ENCODE measurements at places on chromosomes 1 and 21. TPM values are rescaled to one million over a fixed set of nuclear protein-coding genes. Genes with fewer than 3 reads are reported as not detected.

The ALX3 gene
- total RNA-seq, result not detected

The HSD11B1 gene
- total RNA-seq, result 17.9 TPM

The LCE1D gene
- total RNA-seq, result not detected

The COL24A1 gene
- total RNA-seq, result not detected

The RAB42 gene
- total RNA-seq, result 0.27 TPM

The RHCE gene
- total RNA-seq, result not detected

The PRR9 gene
- not detected for total RNA-seq

GRCh38 chr1:178575611-178576361 is 62.9 kb downstream of the TEX35 start:
- H3K27ac ChIP-seq, result no peak overlapping the region
- H3K4me3 ChIP-seq, result no peak overlapping the region
- H3K4me1 ChIP-seq, result no peaks in the 10 kb centered on the region
- no peaks in the 10 kb centered on the region for H3K27me3 ChIP-seq
- DNase-seq, result no peak
- H3K36me3 ChIP-seq, result no peaks in the 10 kb centered on the region

GRCh38 chr1:26844424-26845196 is 18.1 kb downstream of the ZDHHC18 start:
- peak overlapping the region; percentile 23 for H3K27ac ChIP-seq
- no peak overlapping the region for H3K4me3 ChIP-seq
- no peaks in the 10 kb centered on the region for H3K27me3 ChIP-seq
- no peak for DNase-seq

DNA sequence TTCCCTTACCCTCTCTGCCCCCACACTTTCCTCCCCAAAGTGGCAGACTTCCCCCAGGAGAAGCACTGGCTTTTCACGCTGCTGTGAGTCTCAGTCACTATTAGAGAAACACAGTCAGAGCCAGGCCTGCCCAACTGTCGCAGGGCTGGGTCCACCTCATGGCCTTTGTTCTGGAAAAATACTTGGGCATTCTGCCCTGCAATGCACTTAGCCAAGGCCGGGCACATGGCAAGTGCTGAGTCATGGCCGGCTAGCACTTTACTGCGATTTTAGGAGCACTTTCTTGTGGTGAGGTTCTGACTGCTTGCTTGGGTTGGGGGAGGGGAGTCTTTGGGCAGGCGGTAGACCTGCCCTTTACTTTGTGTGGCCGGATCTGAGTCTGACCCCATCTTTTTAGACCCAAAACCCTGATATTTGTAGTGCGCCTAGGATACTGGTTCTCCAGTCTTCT is 7.7 kb downstream of the EPHX1 start:
- peaks cover 3% of the 10 kb centered on the region for H3K27me3 ChIP-seq
- H3K36me3 ChIP-seq, result no peaks in the 10 kb centered on the region
- no peak overlapping the region for H3K4me3 ChIP-seq
- H3K4me1 ChIP-seq, result peaks cover 7% of the 10 kb centered on the region
- no peak overlapping the region for H3K27ac ChIP-seq

DNA sequence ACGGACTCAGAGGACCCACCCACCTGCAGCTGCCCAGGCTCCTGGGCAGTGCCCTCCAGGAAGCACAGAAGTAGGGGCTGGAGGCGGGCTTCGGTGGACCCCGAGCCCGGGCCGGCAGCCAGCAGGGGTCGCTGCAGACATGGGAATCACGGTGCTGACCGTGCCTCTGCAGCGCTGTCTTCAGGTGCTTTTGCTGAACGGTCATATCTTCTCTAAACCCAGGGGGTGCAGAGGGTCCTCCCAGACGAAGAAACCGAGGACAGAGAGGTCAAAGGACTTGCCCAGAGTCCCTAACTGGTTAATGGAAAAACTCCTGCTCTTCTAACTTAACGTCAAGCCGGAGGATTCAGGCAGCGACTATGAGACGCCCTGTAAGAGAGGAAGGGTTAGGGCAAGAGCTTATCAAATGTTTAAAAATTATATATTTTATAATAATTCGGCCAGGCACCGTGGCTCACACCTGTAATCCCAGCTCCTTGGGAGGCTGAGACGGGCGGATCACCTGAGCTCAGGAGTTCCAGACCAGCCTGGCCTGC is 21.5 kb upstream of the LEFTY2 start:
- no peaks in the 10 kb centered on the region for H3K4me1 ChIP-seq
- DNase-seq, result peak; percentile 22

GRCh38 chr1:240682166-240682858 is 70.4 kb upstream of the GREM2 start:
- H3K27ac ChIP-seq, result no peak overlapping the region
- H3K36me3 ChIP-seq, result no peaks in the 10 kb centered on the region
- peaks cover 4% of the 10 kb centered on the region for H3K4me1 ChIP-seq
- no peak overlapping the region for H3K4me3 ChIP-seq
- no peaks in the 10 kb centered on the region for H3K27me3 ChIP-seq

- peaks cover 13% of the 10 kb centered on the region for H3K4me1 ChIP-seq
- DNase-seq, result no peak
- peaks cover 15% of the 10 kb centered on the region for H3K27me3 ChIP-seq
These were observed 954 bp downstream of the MYOG start for GRCh38 chr1:203084588-203085527.

DNA sequence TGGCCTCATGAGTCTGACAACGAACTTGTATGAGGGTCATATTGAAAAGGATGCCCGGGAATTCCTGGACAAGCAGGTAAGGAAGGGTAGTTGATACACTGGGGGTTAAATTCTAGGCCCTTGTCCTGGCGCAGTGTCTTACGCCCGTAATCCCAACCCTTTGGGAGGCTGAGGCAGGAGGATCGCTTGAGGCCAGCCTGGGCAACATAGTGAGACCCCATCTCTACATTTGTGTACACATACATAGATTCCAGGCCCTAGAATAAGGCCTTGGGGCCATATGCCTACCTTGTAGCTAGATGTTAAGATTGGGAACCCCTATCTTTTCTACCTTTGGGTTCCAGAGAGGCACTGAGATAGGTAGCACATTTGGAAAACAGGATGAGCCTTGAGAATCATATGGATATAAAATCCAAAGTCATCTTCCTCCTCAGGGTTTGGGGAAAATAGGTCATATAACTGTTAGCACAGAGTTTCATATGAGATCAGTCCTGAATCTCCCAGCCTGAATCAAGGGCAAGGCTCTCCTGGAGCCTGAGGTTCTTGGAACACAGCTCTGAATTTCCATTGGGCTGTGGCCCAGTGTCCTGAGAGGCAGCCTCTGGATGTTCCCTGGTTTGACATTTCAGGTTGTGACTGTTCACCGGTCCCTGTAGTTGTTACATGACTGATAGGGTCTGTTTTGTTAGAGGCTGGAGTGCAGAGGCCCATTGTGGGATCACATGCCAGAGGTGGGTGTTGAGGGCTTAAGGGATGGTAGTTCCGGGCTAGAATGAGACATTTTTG is 104.4 kb downstream of the PIK3R3 start:
- no peaks in the 10 kb centered on the region for H3K27me3 ChIP-seq
- no peak overlapping the region for H3K4me3 ChIP-seq
- H3K36me3 ChIP-seq, result peaks cover 9% of the 10 kb centered on the region
- H3K27ac ChIP-seq, result no peak overlapping the region

- H3K4me1 ChIP-seq, result no peaks in the 10 kb centered on the region
- no peaks in the 10 kb centered on the region for H3K36me3 ChIP-seq
- H3K27me3 ChIP-seq, result no peaks in the 10 kb centered on the region
- H3K4me3 ChIP-seq, result no peak overlapping the region
These were observed 126.6 kb downstream of the C1orf21 start for GRCh38 chr1:184513421-184513820.

DNA sequence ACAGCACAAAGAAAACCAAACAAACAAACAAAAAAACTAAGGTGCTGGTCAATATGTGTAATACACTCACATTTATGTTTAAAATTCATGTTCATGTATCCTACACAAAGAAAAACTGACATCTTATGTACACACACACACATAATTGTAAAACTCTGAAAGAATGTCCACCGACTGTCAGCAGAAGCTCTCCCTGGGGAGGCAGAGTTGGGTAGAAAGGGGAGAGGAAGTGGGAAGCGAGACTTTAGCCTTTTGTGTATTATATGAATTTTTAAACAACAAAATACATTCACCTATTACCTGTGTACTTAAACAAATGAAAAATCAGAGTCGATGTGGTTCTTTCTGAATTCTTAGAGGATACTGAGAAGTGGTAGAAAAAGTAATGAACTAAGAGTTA is 88.3 kb downstream of the ABCA4 start:
- H3K4me1 ChIP-seq, result peaks cover 25% of the 10 kb centered on the region
- peaks cover 13% of the 10 kb centered on the region for H3K27me3 ChIP-seq
- H3K36me3 ChIP-seq, result no peaks in the 10 kb centered on the region
- no peak overlapping the region for H3K27ac ChIP-seq
- no peak for DNase-seq

GRCh38 chr1:86594284-86594770 is 47.4 kb downstream of the CLCA4 start:
- no peaks in the 10 kb centered on the region for H3K4me1 ChIP-seq
- H3K36me3 ChIP-seq, result no peaks in the 10 kb centered on the region
- DNase-seq, result no peak
- no peak overlapping the region for H3K27ac ChIP-seq
- no peaks in the 10 kb centered on the region for H3K27me3 ChIP-seq
- H3K4me3 ChIP-seq, result no peak overlapping the region

DNA sequence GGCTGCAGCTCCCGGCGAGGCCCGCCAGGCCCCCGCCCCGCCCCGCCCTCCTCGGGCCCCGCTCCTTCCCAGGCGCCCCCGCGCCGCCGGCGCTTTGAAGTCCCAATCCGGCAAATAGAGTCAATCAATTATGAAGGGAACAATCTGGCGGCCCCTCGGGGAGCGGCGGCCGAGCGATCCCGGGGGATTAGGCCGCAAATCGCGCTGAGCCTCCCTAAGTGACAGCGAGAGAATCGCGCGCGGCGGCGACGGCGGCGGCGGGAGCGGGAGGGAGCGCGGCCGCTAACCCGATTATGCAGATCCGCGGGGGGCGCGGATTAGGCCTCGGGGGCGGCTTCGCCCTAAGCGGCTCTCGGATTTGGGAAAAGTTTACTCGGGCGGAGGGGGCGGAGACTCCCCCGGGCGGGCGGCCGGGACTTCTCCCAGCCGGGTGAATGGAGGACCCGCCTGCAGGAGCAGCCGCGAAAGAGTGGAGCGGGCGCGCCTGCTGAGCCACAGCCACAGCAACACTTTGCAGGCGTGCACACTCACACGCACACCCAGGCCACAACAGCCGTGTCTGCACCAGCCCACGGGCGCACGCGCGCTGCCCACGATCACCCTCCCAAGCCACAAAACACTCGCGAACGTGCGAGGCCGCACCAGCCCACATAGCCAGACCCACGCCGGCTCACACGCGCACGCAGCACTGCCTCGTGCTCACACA is 23.0 kb upstream of the DMBX1 start:
- H3K27ac ChIP-seq, result no peak overlapping the region
- H3K4me3 ChIP-seq, result peak overlapping the region; percentile 75
- peaks cover 7% of the 10 kb centered on the region for H3K4me1 ChIP-seq
- H3K36me3 ChIP-seq, result no peaks in the 10 kb centered on the region
- peaks cover 58% of the 10 kb centered on the region for H3K27me3 ChIP-seq

- peaks cover 6% of the 10 kb centered on the region for H3K36me3 ChIP-seq
- peaks cover 33% of the 10 kb centered on the region for H3K27me3 ChIP-seq
- no peak overlapping the region for H3K4me3 ChIP-seq
- no peak overlapping the region for H3K27ac ChIP-seq
- no peak for DNase-seq
These were observed 2.0 kb downstream of the C1orf232 start for GRCh38 chr1:26166719-26167281.

DNA sequence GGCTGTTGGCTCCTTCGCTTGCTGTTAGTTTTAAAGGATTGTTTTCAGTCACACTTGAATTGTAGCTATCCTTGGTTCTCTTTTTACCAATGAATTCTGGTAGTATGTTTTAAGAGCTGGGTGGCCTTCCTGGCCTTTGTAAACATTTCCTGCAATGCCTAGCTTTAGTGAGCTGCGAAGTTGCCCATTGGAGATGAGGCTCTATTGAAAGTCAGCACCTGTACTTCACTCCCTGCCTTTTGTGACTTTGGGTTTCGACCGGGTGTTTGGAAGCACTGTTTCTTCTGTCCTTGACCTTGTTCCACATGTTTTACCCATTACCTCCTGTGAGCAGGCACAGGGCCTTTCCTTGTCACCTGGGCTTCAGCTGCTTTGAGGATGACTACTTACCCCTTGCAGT is 64.7 kb downstream of the DYRK1A start:
- no peak overlapping the region for H3K27ac ChIP-seq
- H3K4me1 ChIP-seq, result peaks cover 38% of the 10 kb centered on the region
- no peak overlapping the region for H3K4me3 ChIP-seq

- no peaks in the 10 kb centered on the region for H3K36me3 ChIP-seq
- DNase-seq, result no peak
- no peak overlapping the region for H3K27ac ChIP-seq
- H3K4me1 ChIP-seq, result no peaks in the 10 kb centered on the region
- no peaks in the 10 kb centered on the region for H3K27me3 ChIP-seq
- no peak overlapping the region for H3K4me3 ChIP-seq
These were observed 294.9 kb upstream of the ADGRL2 start for GRCh38 chr1:81505831-81506230.

DNA sequence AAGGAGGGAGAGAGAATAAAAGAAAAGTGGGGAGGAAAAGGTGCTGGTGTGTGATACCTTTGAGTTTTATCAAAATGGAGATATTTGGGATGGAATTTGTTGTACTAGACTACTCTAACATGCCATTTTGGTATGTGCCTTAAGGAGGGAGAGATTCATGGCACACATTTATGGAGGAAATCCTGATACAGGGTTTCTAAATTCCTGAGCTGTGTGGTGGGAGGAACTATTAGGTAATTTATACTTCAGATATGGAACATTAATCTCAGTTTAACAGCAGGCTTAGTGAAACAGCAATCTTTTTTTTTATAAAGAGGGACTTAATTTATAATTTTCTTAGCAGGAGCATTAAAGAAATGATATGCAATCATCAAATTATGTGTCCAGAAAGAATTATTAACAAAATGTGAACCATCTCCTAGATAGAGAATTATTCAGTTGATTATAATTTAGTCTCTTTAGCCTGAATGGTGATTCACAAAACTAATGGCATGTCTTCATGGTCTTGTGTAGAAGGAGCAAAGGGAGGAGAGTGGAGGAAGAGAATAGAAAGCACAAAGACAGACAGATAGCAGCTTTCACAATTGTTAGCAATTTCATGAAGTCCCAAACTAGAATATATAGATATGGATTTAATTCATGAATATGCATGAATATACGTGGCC is 301.6 kb downstream of the HLX start:
- no peak overlapping the region for H3K27ac ChIP-seq
- H3K27me3 ChIP-seq, result no peaks in the 10 kb centered on the region
- no peaks in the 10 kb centered on the region for H3K36me3 ChIP-seq
- H3K4me3 ChIP-seq, result no peak overlapping the region
- no peaks in the 10 kb centered on the region for H3K4me1 ChIP-seq
- DNase-seq, result no peak

GRCh38 chr1:35454176-35454575 is 103.0 kb downstream of the KIAA0319L start:
- H3K27me3 ChIP-seq, result no peaks in the 10 kb centered on the region
- peak overlapping the region; percentile 56 for H3K27ac ChIP-seq
- H3K4me1 ChIP-seq, result peaks cover 68% of the 10 kb centered on the region
- no peak overlapping the region for H3K4me3 ChIP-seq
- H3K36me3 ChIP-seq, result peaks cover 40% of the 10 kb centered on the region
- no peak for DNase-seq

DNA sequence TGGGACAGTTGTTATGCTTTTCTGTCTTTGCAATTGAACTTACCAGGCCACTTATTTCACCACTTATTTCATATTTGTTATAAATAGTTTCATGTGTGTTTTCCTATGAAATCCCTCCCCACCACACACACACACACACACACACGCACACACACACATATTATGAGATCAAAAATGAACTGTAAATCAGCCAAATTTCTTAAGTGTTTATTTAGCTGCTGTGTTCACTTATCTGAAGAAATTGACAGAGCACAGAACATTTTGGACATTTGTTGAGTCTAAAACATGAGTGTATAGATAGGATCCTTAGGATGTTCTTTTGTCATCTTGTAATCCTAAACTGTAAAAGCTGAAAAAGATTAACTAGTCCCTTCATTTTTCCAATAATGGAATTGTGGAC is 7.8 kb upstream of the TNFSF18 start:
- no peak overlapping the region for H3K4me3 ChIP-seq
- DNase-seq, result no peak
- H3K36me3 ChIP-seq, result no peaks in the 10 kb centered on the region
